Stimulated activated CD8-positive, alpha-beta memory T cell treated with anti-CD3 and anti-CD28 coated beads, Interleukin-15, amount 100 ng/mL, for 1 hour (primary cell): ENCODE measurements at places on chromosomes 16 and 17.

GRCh38 chr17:67322042-67322787 lies 44.2 kb downstream of the PSMD12 start:
- no peak for DNase-seq

GRCh38 chr17:45833920-45834319 lies 10.8 kb upstream of the SPPL2C start:
- no peak for DNase-seq

- no peak for DNase-seq
Measured at GRCh38 chr16:19644877-19645276, 73.2 kb downstream of the KNOP1 start.

- DNase-seq: no peak
Measured at GRCh38 chr16:69145658-69146057, 13.2 kb downstream of the UTP4 start.

DNA sequence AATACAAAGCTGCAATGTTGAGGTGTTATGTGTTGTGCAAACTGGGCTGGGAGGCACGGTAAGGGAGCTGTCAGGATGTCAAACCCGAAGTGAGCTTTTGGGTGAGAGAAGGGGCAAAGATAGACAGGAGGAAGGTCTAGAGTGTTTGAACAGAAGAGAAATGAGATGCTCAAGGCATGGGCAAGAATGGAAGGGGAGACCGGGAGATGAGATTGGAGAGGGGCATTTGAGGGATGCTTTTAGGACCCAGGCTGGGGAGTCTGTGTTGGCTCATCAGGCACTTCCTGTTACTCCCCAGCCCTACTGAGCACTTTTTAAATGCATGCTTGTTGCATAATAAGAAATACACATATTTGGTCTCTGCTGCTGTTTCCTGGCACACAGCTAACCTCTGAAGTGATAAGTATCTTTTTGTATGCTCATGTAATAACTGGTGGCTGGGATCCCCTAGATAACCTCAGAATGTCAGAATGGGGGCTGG lies 13.7 kb downstream of the UNC45B start:
- no peak for DNase-seq

- DNase-seq: no peak
Measured at GRCh38 chr17:74953134-74953687, 17.5 kb downstream of the OTOP3 start.

- DNase-seq: no peak
Measured at GRCh38 chr17:8832711-8833352, 33.7 kb upstream of the MFSD6L start.

- no peak for DNase-seq
Measured at GRCh38 chr17:82023447-82024241, 539 bp downstream of the LRRC45 start.

- DNase-seq: no peak
Measured at GRCh38 chr16:35909351-35909954, 2450.0 kb downstream of the TP53TG3F start.

DNA sequence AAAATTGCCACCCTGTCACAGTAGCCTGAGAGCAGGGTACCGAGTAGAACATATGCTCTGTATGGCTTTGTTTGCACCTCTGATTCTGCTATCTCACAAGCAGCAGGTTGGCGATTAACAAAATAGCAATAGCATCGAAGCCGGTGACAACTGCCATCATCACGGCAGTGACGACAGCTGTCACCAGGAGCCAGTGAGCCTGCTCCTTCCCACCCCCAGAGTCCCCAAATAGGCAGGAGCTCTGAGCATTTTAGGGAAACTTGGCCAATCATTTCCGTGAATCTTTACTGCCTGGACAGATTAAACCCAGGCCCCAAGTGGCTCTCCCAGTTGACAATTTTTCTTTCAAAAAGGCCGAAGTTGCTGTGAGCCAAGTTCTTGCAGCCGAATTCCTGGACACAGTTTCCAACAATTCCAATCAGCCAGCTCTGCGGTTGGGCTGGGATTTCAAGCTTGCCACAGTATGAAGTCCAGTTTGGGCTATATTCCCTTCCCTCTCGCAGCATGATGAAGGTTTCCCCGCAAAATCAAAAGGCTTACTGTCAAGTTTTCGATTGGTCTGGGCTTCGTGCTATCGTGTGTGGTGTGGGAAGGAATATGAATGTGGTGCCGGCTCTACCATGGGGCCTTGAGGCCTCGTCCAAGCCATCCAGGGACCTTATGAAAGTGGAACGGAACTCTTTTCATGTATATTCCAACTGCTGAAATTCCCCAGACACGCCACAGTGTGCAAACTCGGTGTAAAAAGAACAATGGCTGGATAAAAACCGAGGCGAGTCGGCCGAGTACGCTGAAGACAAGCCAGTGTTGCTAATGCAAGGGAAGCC lies 186.6 kb downstream of the C16orf78 start:
- DNase-seq: no peak

- no peak for DNase-seq
Measured at GRCh38 chr16:9260666-9261065, 169.2 kb downstream of the HAPSTR1 start.

DNA sequence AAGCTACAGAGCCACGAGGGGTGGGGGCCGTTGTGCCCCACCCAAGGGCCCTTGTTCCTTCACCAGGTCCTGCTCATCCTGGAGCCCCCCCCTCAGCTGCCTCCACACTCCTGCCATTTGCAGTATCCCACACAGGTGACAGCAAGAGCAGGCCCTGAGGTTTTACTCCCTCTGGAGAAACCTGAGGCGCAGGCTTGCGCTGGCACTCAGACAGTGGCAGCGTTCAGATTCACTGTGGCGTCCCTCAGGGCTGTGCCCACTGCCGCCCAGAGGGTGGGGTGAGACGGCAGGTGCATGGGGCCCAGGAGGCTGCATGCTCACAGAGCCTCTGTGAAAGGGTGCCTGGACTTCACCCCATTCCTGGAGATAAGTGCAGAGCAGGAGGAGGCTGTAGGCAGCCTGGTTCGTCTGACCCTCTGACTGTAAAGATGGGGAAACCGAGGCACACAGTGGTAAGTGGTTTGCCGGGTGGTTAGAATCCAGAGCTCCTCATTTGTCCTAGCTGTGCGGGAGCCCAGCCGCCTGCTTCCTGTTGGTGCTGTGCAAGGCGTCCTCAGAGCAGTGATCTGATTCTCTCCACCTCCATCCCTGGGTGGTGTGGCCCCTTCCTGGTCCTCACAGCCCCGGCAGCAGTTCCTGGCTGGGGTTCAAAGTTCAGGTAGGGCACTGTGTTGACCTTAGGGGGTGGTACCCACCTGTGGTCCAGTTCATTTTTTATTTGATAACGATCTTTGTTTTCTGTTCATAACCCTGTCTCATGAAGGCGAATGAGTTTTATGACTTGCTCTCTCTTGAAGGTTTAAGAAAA lies 1.6 kb downstream of the SPIRE2 start:
- no peak for DNase-seq

GRCh38 chr17:10261098-10261497 lies 62.7 kb upstream of the GAS7 start:
- DNase-seq: no peak

DNA sequence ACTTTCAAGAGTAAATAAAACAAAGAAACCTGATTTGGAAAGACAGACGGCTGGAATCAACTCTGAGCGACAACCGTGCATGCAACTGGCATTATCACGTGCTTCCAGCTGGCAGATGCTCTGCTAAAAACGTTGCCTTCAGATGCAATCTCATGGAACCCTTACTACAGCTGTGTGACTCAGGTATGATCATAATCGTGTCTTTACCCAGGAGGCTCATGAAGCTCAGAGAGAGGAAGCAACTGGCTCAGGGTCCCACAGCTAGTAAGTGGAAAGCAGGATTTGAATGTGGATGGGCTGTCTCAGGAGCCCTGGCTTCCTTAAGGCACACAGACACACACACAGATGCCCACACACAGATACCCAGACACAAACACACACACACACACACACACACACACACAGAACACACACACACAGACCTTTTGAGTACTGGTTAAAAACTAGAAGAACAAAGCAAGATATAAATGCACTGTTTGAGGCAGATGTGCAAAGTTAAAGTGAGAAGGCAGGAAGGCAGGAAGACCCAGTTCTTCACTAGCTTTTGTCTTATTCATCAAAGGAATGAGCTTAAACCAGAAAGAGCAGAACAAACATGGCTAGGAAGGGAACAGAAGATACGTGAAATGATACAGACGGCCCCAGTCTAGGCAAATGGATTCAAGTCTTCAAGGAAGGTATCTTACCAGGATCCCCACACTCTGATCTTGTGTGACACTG lies 275.2 kb downstream of the MAF start:
- no peak for DNase-seq

DNA sequence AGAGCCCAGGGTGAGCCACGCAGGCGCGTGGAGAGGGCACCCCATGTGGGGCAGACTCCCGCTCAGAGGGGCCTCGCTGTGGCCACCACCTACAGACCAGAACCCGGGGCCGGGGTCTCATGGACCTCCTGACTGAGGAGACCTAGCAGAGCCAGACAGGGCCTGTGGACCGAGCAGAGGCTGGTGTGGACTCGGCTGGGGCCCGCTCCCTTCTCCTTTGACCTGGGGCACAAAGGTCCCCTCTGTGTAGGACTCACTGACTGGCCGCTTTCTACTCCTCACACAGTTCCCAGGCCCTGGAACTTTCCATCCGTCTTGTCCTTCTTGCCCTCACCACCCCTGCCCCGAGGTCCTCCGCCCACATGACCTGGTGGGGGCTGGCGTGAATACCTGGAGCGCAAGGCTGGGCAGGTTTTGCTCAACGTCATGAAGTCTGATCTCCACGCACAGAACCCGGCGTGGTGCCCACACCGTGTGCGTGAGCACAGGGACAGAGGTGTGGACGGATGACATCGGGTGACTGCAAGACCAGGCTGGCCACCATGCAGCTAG lies 44.7 kb upstream of the ACSF3 start:
- DNase-seq: no peak

- no peak for DNase-seq
Measured at GRCh38 chr16:5206331-5206990, 108.9 kb upstream of the EEF2KMT start.

DNA sequence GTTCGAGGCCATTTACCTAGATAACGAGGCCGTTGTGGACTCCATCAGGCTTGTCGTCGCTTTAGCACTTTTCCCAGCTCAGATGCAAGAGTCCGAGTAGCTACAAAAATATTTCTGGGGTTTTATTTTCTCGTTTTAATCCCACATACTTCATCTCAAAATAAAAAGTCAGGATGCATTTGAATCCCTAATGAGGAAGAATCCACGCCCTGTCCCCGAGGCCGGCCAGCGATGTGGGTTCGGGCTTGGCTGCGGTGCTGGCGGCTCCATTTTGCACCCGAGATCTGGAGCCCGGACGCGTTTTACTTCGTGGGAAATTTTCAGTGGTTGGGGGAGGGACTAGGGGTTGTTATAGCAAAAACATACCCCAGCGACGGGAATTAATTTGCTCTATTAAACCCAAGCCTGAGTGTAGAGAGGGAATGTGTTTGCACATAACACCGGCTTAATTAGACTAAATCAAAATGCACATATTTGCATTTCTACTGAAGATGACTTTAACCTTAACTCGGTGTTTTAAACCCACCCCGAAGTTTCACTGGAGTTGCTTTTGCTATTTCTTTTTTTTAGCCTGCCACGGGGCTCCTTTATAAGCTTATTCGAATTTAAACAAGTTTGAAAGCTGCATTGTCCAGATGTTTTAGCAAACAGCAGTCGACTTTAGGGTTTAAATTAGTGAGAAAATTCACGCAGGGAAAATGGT lies 4.8 kb downstream of the IRX5 start:
- DNase-seq: no peak

DNA sequence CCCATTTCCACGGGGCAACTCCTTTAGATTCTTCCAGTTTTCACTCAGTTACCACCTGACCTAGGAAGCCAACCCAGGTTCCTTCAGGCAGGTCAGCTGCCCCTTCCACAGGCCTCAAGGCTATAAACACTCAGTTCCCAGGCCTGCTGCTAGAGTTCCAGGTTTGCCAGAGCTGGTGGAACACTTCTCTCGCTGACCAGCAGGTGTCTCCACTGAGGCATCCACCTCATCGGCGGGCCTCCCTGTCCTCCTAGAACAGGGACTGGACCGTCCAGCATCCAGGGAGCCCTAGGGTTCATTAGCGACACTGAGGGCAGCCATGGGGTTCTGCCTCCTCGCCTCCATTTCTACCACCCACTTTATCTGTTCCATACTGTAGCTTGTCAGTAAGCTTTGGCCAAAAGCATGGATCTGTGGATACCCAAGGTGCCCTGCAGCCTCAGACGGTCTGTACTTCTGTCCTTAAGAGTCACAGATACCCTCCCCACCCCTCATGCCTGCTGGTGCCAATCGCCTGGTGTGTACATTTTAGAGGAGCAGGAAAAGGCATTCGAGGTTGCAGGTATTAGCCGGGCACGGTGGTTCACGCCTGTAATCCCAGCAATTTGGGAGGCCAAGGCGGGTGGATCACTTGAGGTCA lies 29.0 kb downstream of the PIMREG start:
- DNase-seq: peak; percentile 38

DNA sequence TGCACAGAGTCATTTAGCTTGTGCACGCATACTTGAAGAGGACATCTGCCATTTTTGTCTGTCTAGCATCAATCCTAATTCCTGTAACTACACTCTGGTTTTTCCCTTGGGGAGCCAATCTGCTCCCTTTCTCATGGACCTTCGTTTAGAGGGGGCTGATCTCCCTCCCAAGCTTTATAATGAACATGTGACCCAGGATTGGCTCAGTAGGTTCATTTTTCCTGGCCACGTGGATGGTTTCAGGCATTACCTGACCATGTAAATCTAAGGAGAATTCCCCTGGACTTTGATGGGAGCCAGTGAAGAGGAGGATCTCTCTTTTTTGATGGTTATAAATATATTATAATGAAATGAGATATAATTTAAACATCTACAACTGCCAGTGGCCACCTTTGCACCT lies 56.8 kb upstream of the HS3ST2 start:
- no peak for DNase-seq

GRCh38 chr16:21994856-21995465 lies 6.0 kb downstream of the PDZD9 start:
- DNase-seq: no peak

GRCh38 chr17:27542841-27543463 lies 86.7 kb downstream of the KSR1 start:
- no peak for DNase-seq

GRCh38 chr17:42677921-42678781 lies 1.4 kb upstream of the PLEKHH3 start:
- peak; percentile 53 for DNase-seq

- no peak for DNase-seq
Measured at GRCh38 chr16:16100631-16101030, 122.7 kb downstream of the ABCC6 start.

DNA sequence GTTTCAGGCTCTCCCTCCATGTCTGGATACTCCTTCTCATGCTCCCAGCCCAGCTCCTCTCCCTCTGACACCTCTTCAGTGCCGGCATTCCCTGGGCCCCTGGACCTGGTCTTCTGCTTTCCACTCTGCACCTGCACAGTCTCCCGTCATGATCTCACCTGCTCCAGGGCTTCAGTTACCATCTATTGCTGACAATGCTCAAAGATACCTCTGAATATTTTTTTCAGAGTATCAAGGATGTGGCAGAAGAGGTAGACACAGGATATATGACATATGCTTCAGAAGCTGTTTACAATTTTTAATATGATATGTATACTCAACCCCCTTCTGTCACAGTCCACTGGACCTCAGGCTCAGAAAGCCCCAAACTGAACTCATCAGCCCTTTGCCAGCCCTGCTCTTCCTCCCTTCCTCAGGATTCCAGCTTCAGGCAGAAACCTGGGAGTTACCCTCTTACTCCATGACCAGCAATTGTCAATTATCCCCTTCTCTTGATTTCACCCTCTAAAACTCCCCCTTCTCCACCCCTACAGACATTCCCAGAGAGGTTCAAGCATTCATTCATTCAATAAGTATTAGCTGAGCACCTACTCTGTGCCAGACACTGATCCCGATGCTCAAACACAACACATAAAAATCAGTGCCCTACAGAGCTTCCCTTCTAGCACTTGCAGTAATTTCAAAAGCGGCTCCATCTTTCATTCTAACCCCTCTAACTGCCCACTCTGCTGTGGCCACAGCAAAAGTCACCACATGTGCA lies 7.8 kb upstream of the MLLT6 start:
- no peak for DNase-seq

GRCh38 chr16:57341062-57341440 lies 17.5 kb upstream of the CCL22 start:
- no peak for DNase-seq
